ENCODE measurements at places on chromosomes 2 and 18. TPM values are rescaled to one million over a fixed set of nuclear protein-coding genes. Genes with fewer than 3 reads are reported as not detected.

Gene ZNF385B
- total RNA-seq: not detected

Gene MOGAT1
- not detected for total RNA-seq

Gene ASTL
- total RNA-seq: not detected

Gene CXCR1
- not detected for total RNA-seq

Gene SP5
- total RNA-seq: 0.39 TPM

Gene LTBP1
- 93.9 TPM for total RNA-seq

Gene PLGLB2
- 7.0 TPM for total RNA-seq

Gene PJVK
- 1.4 TPM for total RNA-seq

Gene TMEM131
- total RNA-seq: 5.9 TPM

- no peak for DNase-seq
Observed at GRCh38 chr18:79635427-79635726, 44.2 kb upstream of the CTDP1 start.

GRCh38 chr2:19569300-19569791, 210.9 kb upstream of the OSR1 start:
- DNase-seq: peak; percentile 40

GRCh38 chr2:25582077-25582830, 91.1 kb downstream of the DTNB start:
- DNase-seq: no peak

- no peak for DNase-seq
Observed at GRCh38 chr2:24317491-24317920, 42.8 kb downstream of the ITSN2 start.

GRCh38 chr2:126359494-126359893, 296.5 kb upstream of the GYPC start:
- DNase-seq: no peak

DNA sequence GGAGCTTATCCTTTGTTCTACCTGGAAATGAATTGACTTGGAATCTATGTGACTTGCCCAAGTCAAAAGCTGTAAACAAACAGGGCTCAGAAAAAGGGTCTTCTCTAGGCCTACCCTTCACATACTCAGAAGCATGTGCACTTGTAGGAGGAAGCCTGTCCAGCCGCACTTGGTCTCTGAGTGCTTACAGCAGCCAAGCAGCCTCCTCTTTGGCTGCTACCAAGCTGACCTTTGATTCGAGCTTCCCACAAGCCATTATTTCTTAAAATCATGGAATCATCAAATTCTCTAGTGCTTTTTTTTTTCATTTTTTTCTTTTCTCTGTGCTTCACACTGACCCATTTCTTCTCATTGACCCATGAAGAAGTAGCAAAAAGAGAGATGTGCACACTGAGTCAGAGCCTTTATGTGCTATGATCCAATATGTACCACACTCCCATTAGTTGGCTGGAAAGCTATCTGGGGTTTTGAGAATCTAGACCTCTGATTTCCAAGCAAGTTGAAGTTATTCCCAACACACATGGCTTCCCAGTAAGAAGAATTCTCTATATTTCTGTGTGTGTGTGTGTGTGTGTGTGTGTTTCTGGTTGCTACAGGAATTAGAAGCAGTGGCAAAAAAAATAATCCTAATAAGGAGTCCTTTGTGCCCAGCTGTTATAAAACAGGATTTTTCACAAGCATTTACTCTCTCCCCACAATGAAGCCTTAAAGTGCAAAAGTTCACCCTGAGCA, 550.3 kb upstream of the TNP1 start:
- DNase-seq: no peak

- DNase-seq: no peak
Observed at GRCh38 chr2:9552219-9553178, 3.1 kb downstream of the ADAM17 start.

DNA sequence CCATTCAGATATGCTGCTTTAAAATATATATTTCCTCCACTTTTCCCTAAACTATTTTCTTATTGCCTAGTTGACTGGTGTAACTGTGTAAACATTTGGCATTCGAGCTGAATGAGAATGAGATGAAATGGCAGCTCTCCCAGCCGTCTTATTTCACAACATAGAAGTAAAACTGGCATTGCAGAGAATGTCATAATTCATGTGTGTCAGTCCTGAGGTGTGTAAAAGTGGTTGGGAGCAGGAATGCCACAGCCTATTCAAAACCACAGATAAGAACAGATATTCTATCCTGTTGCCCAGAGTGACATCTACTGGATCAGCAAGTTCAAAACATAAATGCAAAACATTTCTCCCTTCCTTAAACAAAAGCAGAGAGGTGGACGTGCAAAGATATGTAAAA, 565.5 kb upstream of the CHAC2 start:
- DNase-seq: peak; percentile 25

GRCh38 chr18:26854292-26854881, 11.1 kb downstream of the AQP4 start:
- DNase-seq: no peak

DNA sequence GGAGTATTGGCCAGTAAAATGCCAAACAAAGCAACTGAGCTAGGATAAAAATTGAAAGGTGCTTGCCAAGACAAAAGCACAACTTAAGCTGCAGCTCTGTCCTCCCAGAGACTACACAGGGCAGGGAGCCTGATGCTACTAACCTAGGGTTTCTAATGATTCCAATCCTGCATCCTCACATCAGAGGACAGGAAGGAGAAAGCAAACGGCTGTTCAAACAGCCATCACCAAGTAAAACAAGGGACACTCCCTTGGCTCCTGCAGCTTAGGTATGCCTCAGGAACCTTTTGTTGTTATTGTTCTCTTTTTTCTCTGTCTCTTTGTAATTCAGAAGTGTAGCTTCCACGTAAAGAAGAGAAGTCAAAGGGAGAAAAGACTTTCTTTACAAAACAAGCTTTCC, 99.5 kb downstream of the TCF4 start:
- no peak for DNase-seq

DNA sequence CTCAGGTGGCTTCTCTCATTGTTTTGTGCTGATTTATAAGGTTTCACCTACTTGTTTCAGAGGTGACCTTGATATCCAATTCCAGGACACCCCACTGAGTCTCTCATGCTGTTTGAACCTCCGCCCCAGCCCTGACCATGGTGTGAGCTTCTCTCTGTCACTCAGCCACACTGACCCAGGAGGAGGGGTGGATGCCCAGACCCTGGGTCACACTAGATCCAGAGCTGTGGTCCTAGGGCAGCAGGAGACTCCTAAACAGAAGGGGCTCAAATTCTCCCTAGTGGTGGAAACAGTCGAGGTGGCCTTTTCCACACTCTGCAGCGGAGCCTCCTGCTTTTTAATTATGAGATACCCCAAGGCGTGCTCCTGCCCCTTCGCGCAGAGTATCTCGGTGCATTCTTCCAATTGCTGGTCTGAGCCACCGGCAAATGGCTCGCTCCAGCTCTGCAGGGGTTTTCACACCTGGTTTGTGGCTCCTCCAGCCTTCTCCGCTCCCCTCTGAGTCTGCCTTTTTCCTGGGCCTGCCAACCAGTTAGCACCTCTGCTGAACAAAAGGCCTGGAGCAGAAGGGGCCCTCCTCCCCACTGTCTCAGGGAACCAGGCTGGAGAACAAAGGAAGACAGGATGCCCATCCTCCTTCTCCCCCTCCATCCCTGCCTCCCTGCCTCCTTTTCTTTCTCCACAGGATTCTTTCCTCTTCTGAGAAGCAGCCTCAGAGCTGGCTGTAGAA, 147.3 kb upstream of the SPRED2 start:
- no peak for DNase-seq

DNA sequence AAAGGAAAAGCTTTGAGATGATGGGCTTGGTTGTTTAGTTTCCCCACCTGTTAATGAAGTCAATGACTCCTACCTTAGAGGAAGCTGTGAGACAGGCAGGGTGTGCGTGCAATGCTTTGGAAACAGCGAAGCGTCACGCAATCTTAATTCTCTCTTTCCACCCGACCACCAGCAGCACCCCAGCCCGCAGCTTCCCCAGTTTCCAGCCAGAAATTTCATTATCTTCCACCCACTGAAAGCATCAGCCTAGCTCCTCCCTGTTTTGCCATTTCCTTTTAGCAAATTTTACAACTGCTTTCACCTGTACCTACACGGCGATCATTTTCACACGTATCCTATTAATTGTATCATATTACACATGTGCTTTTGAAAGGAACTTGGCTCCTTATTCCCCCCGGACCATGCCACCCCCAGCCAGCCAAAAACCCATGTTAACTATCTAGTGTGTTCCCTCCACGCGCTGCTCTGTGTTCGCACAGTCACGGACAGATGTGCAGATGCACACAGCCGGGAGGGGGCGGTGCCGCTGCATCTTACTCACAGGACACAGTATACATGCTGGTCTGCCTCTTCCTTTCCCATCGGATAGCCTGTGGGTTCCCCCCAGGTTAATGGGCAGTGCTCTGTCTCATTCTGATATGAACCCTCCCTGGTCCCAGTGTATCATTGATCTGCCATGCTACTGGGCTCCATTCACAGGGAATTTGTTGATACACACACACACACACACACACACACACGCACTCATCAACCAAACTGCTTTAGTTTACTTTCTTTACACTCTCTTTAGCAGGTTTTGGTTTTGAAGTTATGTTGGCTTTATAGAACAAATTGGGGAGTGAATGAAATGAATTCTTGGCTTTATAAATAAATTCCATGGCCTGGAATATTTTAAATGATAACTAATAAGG, 22.4 kb downstream of the CYP27C1 start:
- peak; percentile 72 for DNase-seq

DNA sequence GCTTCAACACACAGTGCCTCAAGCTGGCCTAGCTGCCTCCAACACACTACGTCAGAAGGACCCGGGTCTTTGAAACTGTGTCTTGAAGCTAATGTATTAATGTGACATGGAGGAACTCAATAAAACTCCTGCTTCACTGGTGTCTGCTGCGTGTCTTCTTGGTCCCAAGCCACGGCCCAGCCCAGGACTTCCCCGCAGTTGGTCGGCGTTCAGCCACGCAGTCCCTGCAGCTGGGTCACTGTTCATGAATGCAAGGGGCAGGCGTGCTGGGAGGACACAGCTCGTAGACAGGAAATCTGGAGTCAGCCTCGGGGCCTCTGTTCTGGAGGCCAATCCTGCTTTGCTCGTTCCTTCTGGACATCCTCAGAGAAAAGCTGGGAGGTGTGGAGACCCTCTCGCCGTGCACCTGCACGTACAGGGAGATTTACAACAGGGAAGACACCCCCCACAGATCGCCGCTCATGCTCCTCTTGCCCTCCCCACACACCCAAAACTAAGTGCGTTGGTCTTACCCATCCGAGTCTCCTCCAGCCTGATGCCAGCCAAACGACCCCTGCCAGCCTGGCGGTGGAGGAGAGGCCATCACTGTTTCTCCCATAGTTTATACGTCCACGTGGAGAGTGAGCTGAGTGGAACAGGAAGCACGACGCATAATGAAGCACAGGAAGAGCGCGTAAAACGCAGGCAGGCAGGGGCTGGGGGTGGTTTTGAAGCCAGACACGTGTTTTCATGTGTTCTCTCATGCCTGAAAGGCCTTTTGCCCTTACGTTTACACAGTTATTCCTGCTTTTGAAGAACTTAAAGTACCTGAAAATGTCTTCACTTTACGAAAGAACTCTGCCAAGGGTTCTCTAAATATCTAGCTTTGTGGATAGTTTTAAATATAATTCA, 39.7 kb downstream of the ADI1 start:
- no peak for DNase-seq

DNA sequence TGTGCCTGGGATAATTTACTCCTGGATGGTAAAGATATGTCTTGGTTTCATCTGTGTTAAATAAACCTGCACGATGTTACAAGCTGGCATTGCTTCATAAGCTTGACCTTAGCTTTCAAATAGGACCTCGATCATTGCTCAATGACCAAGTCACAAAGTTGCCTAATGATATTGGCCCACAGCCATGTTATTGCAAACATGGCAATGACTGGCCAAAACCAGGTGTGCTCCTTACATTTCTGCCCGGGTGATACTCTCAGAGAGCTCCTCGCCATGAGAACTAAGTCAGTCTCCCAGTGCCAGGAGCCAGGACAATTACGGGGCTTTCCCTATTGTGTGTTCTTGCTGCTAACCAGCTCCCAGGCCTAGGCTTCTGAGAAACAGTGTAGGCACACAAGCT, 72.5 kb upstream of the CYP1B1 start:
- no peak for DNase-seq

- DNase-seq: no peak
Observed at GRCh38 chr2:44578471-44579093, 216.8 kb downstream of the CAMKMT start.

- DNase-seq: no peak
Observed at GRCh38 chr18:47899107-47899840, 31.2 kb downstream of the SMAD2 start.

DNA sequence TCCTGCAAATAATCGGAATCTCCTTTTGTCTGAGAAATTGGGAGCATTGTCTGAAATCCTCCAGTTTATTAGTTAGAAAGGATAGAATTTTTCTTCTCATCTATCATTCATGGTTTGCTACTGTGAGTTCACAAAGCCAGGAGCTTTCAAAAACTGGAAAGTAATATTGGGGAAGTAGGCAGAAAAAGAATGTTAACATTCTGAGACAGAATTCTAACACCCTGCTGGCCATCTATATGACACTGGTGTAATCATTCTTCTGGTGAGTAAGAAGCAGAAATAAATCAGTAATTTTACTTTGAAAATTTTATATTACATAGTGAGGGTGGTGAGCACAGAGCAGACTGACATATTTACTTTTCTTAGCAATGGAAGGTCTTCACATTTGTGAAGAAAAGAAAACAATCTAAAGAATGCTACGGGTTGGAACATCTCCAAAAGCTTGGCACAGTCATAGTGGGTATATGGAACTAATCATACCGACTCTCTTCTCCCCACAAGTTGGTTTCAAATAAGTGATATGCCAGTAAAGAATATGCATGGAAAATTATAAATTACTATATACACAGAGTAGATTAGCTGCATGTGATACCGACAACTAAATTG, 344.9 kb downstream of the LPIN1 start:
- DNase-seq: peak; percentile 61

DNA sequence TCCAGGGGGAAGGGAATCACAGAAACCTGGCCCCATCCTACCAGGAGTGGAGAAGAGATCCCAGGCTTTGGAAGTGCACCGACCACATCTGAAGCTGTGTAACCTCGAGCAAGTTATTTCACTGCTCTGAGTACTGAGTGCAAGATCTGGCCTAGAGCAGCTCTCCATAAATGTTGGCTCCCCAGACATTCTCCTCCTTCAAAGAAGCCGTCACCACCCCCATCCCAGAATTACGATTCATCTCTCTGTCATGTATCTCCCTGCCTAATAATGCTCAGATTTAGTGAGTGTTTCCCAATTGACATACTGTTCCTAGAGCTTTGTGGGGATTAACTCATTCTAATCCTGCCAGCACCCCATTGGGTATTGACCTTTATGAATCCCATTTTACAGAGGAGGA, 51.7 kb downstream of the TNS1 start:
- peak; percentile 27 for DNase-seq
